Cardiac fibroblast (primary cell): ENCODE measurements at places on chromosomes 1 and 21.

DNA sequence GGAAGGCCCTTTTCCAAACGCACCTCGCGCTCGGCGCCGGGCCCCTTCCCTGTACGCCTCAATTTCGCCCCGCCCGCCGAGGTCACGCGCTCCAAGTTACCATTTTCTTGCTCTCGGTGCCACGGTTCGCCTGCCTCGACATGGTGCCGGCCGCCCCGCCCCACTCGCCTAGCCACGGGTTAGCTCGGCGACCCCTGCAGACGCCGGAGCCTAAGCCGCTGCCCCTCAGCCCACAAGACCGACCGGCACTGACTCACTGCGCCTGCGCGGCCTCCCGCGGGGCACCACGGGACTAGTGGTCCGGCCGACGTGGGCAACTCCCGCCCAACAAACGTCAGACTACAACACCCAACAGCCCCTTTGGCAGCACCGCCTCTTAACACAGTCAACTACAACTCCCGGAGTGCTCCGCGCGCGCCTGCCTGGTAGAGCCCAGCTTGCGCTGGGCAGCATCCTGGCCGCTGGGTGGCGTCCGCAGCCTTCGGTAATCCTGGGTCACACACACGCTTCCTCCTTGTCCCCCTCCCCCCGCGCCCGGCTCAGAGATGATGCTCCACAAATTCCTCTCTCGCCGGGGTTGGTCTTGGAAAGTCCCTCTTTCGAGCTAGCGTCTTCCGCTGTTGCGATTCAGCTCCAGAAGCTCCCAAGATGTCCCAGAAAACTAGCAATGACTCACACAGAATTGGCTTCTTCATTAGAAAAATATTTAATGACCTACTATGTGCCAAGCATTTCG is at the start of gene TRAPPC3:
TRAPPC3 (minus strand) TSS at position 250 of the 736 bp plus-strand sequence; CDS start at position 142, 108 bp downstream.
- DNase-seq = peak; percentile 100

DNA sequence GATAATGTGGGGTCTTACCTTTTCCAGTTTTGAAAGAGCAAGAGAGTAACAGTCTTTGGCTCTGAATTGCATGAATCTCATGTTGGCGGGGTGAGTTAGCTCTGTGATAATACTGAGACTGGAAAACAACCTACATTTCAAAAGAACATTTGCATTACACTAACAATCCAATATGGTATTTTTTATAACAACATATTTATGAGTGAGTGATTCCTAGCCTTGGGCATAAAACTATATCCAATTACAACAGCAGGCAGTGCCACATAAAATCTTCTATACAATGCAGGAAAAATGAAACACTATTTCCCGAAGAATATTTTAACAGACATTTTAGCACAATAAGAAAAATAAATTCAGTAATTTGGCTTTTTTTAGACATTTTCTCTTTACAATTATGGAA is 303.0 kb downstream of the KCNT2 start:
- no peak for DNase-seq

GRCh38 chr1:204871405-204872037 is 859 bp downstream of the NFASC start:
- DNase-seq = no peak

GRCh38 chr1:30682396-30683275 is 40.7 kb downstream of the MATN1 start:
- DNase-seq = no peak

- DNase-seq = peak; percentile 86
Observed at GRCh38 chr1:61079898-61080336, 2.4 kb upstream of the NFIA start.

DNA sequence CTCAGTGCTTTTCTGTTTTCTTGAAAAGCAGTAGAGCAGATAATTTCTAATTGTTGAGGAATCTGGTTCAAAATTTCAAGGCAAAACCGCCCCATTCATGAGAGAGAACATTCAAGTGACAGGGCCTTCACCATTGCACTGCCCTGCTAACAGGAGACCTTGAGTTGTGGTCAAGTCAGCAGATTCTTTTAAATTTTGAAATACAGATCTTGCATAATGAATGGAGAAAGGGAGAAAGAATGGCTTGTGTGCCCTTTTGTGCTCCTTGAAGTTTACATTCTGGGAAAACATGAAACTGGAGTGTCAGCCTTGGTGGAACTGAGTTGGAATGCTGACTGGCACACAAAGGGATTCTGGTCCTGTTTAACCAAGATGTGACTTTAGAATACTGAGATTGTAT is 164.5 kb upstream of the UBE2U start:
- DNase-seq = peak; percentile 72

DNA sequence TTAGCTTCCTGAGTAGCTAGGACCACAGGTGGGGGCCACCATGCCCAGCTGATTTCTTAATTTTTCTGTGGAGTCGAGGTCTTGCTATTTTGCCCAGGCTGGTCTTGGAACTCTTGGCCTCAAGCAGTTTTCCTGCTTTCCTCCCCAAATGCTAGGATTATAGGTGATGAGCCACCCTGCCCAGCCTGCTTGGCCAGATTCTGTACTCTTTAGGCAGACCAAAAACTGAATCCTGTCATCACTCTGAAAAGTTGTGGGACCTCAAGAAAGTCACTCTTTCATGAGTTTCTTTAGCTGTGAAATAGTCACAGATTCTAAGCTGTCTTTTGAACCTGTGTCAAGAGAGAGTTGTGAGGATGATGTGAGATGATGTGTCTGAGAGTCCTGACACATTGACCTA is 105.4 kb downstream of the CAMTA1 start:
- DNase-seq = no peak

GRCh38 chr1:15417059-15417934 is 7.6 kb downstream of the EFHD2 start:
- no peak for DNase-seq

- DNase-seq = peak; percentile 39
Observed at GRCh38 chr1:51936531-51936930, 54.0 kb downstream of the RAB3B start.

GRCh38 chr1:46613661-46614603 is 2.7 kb downstream of the MOB3C start:
- peak; percentile 72 for DNase-seq

DNA sequence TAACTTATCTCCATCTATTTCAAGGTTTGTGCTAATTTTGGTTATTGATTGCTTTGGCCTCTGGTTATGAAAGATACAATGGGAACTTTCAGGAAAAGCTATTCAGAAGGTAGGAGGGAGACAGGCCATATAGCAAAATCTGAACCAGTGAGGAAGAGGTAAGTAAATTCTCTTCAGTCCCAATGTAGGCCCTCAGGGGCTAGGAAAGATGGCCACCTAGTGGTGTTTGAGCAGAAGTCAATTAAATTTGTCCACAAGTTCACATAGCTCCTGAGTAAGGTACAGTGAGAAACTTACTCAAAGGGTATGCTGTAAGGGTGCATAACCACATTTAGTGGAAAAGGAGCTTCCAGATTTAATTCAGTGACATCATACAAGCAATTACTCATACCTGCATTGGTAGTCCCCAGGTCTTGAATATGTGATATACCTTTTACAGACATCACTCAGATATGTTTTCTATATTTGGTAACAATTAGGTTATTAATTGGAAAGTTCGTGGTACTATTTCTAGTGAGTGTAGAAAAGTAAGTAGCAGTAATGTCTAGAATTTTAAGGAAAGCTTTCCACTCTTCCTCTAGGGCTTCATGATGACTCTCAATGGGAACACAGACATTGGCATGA is 21.4 kb upstream of the FMO1 start:
- peak; percentile 88 for DNase-seq

- DNase-seq = no peak
Observed at GRCh38 chr1:218493986-218494385, 148.8 kb downstream of the TGFB2 start.

DNA sequence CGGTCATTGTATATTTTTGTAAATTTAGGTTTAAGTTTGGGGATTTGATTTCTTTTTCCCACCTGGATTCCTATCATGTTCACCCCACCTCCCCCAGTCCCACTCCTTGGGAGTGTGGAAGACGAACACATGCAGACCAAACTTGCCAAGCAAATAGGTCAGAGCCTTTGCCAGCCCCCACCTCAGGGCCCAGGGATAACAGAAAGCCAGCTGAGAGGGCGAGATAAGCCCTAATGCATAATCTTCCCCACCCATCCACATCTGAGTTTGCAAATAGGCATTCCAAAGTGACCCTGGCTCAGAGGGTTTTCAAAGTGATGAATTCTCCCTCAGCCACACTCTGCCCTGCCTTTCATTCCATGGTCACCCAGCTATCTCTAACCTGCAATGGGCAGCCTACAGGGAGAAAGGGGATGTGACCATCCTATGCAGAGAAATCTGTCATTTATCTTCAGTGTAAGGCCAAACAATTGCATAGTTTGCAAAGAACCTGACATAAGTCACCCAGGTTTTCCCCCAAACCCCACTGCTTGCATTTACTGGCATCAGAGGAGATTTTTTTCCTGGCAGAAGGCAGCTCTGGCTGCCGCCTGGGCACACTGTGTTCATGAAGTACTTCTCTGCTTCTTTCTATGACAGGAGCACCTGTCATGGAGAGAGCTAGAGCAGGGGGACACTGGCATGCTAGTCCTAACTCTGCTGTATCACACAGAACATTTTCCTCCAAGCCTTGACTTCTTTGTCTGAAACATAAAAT is 69.0 kb upstream of the NFIA start:
- no peak for DNase-seq

- DNase-seq = no peak
Observed at GRCh38 chr1:15718199-15718601, 17.9 kb upstream of the SLC25A34 start.

GRCh38 chr1:2213576-2214505 is 14.3 kb upstream of the SKI start:
- peak; percentile 94 for DNase-seq

GRCh38 chr1:46244656-46245371 is 2.7 kb upstream of the RAD54L start:
- peak; percentile 49 for DNase-seq

DNA sequence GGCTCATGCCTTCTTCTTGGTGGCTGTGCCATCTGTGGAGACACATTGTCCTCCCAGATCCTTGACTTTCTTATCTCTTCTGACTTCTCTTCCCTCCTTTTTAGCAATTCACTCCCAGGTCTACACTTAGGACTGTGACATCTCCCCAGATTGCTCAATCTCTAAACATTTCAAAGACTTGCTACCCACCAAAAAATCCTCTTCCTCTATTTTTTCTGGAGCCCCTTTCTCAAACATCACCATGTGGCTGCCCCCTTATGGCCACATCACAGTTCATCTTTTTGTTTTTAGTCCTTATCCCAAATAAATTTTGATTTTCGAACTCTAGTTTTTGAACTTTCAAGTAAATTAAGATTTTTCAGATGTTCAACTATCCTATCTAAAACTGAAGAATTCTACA is 148.6 kb upstream of the HOOK1 start:
- no peak for DNase-seq

DNA sequence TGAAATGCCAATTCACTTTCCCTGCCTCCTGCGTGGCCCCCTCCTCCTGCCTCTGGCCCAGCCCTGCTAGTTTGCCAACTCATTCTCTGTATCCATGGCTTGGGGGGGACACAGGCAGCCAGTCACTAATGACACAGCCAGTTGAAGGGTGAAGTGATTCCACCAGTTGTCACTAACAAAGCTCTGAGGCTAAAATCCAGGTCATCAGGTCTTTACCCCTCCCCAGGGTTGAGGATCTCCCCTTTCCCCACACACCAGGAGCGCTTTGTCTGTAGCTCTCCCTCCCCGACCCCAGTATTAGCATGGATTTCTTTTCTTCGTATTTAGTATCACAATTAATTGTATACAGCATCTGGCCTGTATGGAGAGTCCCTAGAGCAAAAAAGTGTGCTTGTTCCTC is 394.1 kb downstream of the RRAGC start:
- no peak for DNase-seq

- no peak for DNase-seq
Observed at GRCh38 chr1:176225911-176226310, 18.8 kb upstream of the COP1 start.
